ENCODE measurements at places on chromosomes 6 and 20.
A peak's percentile ranks its signal among the peaks of the same experiment; 100 is the strongest.

GRCh38 chr6:120622127-120622631, 712.1 kb downstream of the TBC1D32 start:
- DNase-seq: no peak

DNA sequence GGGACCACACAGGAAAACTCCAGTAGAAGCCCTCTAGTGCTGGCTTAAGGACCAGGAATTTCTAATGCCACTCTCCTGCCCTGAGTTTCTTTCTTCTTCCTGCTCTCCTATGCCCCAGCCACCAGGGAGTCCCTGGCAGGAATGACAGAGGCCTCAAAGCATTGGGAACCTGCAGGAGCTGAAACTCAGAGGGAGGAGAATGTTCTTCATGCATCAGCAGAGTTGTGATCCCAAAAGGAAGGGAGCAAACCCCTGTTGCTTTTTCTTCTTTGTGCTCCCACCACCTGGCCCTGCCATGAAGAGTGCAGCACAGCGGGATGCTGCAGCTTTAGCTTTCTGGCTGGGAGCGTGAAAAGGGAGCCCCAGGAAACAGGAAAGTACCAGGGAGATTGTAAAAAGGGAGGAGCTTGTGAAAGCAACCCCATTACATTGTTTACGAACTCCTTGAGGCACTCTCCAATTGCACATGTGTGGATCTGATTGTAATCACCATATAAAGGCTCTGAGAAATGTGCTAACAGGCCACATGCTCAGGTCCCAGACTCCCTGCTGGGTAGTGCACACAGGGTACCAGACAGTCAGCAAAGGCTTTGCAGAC, 34.7 kb upstream of the FKBP1A start:
- peak; percentile 86 for DNase-seq

DNA sequence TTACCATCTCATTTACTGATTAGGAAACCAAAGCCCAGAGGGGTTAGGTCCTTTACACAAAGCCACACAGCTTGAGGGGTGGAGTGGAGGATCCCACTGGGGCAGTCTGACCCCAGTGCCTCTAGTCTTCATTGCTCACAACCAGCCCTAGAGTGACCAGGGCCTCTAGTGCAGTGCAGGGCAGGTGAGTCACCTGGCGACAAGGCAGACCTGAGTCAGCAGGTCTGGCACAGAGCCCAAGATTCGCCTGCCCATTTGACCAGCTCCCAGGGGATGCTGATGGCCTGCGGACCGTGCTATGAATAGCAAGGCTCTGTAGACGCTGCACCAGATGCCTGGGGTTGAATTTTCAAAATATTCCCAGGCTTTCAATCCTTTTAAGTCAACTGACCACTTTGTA, 29.9 kb downstream of the CDH26 start:
- DNase-seq: peak; percentile 8

DNA sequence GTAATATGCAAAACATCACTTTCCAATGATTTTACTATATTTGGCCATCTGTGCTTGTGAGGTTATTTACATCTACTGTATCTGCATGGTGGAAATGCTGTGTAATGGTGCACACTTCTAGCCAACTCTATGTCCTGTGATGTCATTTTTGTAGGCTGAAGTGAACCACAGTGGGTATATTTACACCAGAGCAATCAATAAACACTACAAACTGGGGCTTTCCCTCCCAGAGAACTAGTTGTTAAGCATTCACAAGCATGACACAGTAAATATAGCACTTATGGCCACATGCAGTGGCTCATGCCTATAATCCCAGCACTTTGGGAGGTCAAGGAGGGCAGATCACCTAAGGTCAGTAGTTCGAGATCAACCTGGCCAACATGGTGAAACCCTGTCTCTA, 4.9 kb downstream of the SLC22A2 start:
- peak; percentile 3 for DNase-seq

DNA sequence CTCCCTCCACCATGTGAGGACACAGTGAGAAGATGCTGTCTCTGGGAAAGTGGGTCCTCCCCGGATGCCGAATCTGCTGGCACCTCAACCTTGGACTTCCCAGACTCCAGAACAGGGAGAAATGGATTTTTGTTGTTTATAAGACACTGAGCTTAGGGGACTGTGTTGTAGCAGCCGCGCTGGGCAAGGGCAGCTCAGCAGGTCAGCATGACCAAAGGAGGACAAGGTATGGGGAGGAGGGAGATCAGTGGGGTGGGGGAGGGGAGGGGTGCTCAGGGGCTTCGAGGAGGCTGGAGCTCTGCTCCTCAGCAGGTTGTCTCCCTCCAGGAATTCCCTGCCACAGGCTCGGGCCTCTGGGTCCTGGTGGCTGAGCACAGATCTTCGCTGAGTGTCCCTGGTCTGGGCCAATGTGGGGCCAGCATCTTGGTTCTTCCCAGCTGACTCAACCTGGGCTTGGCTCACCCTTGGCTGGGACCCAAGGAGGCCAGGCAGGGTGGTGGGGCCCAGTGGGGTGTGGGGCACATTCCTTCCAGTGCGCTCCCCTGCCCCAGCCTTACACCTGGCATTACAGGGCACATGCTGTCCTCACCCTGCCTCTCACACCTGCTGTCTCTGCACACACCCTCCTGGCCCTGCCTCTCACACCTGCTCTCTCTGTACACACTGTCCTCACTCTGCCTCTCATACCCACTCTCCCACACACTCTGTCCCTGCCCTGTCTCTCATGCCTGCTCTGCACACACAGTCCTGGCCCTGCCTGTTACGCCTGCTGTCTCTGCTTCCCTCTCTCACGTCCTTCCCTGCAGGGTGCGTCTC, 107.3 kb downstream of the SYCP2 start:
- peak; percentile 92 for DNase-seq

DNA sequence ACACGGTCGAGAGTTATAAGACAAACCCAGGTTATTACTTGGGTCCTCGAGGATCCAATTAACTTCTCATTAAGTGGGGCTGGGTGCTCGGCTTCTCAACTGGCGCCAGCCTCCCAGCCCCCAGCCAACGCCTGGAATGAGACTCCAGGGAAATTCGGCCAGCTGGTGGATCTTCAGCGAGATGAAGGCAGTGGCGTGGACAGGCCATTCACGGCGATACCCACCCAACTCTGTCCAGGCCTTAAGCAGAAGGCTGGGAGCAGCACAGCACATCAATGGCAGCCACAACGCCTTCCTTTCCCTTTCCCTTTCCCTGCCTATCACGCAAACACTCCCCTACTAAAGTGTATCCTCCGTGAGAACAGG, 868 bp downstream of the METTL24 start:
- no peak for DNase-seq

DNA sequence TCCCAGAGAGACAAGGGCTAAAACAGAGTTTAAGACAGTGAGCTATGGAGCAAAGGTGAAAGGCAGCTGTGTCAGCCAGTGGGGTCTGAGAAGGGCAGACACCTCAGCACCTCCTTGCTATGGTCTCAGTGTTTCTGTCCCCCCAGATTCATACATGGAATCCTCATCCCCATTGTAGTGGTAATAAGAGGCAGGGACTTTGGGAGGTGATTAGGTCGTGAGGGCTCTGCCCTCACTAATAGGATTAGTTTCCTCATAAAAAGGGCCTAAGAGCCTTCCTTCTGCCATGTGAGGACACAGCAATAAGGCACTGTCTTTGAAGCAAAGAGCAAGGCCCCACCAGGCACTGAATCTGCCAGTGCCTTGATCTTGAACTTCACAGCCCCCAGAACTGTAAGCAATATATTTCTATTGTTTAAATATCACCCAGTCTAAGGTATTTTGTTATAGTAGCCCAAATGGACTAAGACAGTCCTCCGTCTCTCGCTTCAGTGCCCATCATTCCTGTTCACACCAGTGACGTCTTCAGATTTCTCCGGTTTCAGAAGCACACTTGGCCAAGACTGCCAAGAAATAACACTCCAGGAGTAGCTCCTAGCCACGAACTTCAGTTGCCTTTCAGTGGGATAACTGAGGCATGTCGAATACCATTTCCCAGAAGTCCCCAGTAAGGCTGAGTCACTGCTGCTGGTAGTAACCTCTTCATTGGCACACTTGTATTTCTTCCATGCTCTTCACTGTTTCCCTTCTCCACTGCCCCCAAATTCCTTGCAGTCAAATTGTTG, 32.8 kb downstream of the SLC13A3 start:
- no peak for DNase-seq

GRCh38 chr6:99490608-99491007, 24.6 kb downstream of the USP45 start:
- no peak for DNase-seq

- DNase-seq: no peak
Measured at GRCh38 chr20:57503035-57503658, 21.8 kb downstream of the CTCFL start.

- DNase-seq: no peak
Measured at GRCh38 chr6:33050014-33050810, 23.2 kb downstream of the HLA-DPA1 start.

- no peak for DNase-seq
Measured at GRCh38 chr20:32582659-32583580, 2.2 kb downstream of the NOL4L start.

GRCh38 chr20:62677678-62678077, 31.0 kb upstream of the NTSR1 start:
- no peak for DNase-seq

GRCh38 chr20:57616143-57616951, 3.9 kb downstream of the ZBP1 start:
- no peak for DNase-seq

- no peak for DNase-seq
Measured at GRCh38 chr20:48186447-48186846, 401.2 kb upstream of the SULF2 start.

DNA sequence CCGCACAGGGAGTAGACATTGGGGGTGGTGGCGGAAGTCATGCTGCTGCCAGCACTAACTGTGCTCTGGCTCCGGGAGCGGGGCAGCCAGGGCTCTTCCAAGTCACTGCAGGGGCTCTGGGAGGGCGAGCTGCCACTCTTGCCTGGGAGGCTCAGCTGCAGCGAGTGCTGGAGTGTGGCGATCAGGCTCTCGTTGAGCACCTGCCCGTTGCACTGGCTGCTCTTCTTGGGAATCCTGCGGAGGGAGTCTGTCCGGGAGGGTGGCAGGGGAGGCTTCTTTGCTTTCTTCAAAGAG, 28.0 kb downstream of the HEBP2 start:
- no peak for DNase-seq

DNA sequence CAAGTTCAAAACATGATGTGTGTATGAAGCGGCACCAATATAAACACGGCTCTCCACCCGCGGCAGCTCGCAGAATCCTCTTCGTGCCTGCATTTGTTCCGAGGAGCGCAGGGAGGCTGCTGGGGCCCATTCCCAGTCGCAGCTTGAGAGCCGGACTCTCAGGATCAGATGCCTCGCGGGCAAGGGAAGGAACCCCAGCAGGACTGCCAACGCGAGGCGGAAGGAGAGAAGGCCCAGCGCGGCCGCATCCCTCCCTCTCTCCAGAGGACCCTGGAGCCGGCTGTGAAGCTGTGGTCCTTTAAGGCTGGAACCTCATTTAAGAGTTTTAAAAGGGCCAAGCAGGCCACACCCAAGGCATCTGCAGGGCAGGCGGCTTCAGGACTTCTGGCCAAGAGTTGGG, 44.2 kb upstream of the ZBP1 start:
- DNase-seq: no peak

DNA sequence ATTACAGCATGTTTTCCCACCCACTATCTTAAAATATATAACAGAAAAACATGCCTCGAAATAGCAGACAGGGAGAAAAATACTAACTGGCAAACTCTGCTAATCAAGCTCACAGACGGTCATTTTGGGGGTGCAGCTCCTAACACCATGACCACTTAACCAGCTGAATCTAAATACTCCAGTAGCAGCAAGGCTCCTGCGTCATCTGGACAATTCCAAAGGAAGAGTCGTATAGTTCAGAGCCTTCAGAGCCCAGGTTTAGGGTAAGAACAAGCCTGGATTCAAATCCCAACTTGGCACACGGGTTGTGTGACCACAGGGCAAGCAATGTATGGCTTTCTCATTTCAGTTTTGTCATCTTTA, 81.3 kb upstream of the COL21A1 start:
- no peak for DNase-seq

DNA sequence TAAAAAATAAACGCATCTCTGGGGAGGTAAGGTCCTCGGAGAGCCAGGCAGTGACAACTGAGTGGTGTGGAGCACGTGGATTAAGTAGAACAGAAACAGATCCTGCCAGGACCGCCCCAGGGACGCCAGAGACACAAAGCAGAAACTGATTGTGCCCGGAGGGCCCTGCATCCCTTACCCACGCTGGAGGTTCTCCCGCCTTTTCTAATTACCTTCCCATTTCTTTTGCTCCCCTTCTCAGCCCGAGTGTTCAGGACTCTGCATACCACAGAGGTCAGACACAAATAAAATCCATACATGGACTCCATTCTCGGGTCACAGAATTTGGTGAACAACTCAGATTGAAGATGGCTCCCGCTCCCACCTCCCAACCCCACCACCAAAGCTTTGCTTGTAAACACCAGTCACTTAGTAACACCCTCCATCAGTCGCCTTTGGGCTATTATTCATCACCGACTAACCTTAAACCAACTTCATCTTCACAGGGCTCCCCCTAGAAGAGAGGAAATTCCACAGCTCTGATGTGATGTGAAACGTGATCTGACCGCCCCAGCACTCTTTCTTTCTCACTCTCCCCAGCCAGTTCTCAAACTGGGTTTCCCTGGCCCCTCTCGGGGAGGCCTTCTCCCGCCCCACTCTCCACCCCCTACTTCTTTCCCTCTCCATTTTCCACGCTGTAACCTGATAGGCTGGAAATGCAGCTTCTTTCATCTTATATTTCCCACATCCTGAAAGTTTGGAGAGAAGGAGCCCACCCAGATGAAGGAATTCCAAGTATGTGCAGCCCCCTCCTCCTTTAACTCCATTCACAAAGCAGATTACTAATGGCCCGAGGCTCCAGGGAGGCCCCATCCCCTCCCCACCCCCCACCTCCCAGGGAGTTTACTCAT, 32.5 kb upstream of the PIM1 start:
- DNase-seq: no peak

DNA sequence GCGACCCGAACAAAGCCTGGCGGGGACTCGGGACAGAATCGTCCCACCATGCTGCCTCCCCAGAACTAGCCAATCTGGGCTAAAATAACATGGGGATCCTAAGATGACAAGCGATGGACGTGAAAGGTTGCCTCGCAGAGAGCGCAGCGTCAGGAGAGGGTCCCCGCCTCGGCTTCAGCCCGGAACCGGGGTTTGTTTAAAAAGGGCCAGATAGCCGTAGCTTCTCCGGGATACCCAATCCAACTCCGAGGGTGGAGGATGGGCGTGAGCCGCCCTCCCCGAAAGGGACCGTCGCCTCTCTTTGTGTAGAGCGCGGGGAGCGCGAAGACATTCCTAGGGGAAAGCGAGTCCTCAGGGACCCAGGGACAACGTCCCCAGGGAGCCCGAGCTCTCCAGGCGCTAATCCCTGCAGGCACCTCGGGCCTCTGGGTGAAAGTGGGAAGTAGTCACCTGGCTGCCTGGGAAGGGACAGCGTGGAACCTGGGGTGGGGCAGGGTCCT, 643 bp downstream of the CD24 start:
- no peak for DNase-seq

- no peak for DNase-seq
Measured at GRCh38 chr20:3894796-3895195, 5.6 kb downstream of the PANK2 start.

- DNase-seq: no peak
Measured at GRCh38 chr20:46802722-46803121, 91.9 kb upstream of the EYA2 start.

DNA sequence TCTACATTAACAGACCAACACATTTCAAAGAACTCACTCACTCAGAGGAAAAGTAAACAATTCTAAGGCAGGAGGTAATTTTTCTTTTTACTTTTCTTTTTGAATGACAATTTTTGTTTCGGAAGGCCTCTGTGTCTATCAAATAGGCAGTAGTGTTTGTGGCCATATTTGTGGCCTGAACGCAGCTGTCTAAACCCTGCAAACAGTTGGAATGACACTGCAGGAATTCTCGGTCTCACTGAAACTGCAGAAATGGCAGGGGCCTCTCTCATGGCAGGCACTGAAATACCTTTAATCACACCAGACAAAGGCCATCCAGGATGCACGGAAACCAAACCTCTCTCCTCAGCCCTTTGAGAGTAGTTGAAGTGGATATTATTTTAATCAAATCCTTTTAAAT, 30.4 kb downstream of the FYN start:
- DNase-seq: no peak

Measured in NCI-H2029 (cell line).